ENCODE measurements at places on chromosomes 1 and 21.

DNA sequence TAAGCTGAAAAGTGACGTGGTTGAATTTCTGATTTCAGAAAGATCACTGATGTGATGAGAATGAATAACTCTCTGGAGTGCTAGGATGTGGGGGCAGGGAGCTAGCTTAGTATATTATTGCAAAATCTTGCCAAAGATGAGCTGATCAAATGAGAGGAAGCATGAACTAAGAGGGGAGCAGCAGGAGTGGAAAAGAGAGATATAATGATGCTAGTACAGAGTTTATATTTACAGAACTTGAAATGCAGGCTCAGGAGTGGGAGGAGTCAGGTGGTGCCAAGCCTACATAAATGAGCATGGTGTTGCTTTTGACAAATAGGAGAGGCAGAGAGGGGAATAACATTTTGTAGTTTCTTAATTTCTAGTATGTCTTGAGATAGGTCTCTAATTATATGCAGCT is 38.1 kb upstream of the NBL1 start:
- no peak for DNase-seq

DNA sequence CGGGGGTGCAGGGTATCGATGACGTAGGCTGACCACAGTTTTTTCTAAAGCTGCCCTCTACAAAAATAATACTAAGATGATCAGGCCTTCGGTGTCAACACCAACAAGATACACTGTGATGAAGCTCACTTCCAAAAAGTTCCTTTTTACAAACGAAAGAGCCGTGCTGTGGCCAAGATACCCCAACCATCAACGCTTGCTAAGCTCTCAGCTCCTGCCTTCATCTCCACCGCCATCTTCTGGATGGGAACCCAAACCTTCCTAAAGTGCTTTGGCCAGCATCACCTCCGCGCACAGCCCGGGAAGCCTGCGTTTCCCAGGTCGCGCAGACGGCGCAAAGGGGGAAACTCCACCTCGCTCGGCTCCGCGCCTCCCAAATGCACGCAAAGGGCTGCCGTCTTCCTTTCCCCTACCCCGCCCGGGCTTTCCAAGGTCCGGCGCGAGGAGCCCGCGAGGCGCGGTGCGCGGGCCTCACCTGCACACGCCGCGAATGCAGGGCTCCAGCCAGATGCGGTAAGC is 541 bp downstream of the USP48 start:
- peak; percentile 60 for DNase-seq

GRCh38 chr1:40633523-40633922 is 32.0 kb downstream of the RIMS3 start:
- no peak for DNase-seq

DNA sequence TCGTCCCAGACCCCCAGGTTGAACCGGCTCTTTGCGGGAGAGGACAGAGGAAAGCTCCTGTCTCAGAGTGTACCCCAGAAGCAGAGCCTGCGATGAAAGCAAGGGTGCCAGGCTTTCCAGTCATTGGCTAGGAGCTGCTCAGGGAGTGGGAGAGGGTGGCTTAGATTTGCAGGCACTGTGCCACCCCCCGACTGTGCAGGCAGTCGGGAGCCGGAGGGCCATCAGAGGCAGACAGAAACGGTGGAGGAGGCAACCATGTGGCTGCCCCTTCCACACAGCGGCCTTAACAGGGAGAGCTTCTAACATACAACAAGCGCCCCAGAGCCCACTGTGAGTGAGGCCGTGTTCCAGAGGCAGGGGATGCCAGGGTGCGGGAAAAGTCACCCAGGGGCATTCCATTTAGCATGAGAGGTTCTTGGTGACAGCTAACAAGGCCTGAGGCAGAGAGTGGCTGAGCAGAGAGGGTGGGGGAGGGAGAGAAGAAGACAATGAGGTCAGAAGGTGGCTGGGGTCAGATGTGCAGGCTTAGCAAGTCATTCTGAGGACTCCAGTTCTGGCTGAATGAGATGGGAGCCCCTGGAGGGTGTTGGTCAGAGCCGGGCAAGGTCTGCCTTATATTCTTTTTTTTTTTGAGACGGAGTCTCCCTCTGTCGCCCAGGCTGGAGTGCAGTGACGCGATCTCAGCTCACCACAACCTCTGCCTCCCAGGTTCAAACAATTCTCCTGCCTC is 9.5 kb upstream of the C1orf167 start:
- no peak for DNase-seq

- DNase-seq: no peak
These were observed 72.6 kb upstream of the RGL1 start for GRCh38 chr1:183732236-183732880.

- peak; percentile 11 for DNase-seq
These were observed at the start of gene MARK1 for GRCh38 chr1:220527908-220528678. Gene MARK1, plus strand, starts transcription at chr1:220528136. Its CDS starts 687 bp downstream, at chr1:220528823.

GRCh38 chr1:100955322-100955721 is 59.4 kb downstream of the SLC30A7 start:
- no peak for DNase-seq

GRCh38 chr21:17784604-17785402 is 34.4 kb downstream of the C21orf91 start:
- DNase-seq: peak; percentile 55
